ENCODE measurements at places on chromosomes 11 and 22.
A peak's percentile ranks its signal among the peaks of the same experiment; 100 is the strongest.

GRCh38 chr22:17172029-17172833, 13.2 kb upstream of the HDHD5 start:
- no peak for DNase-seq

DNA sequence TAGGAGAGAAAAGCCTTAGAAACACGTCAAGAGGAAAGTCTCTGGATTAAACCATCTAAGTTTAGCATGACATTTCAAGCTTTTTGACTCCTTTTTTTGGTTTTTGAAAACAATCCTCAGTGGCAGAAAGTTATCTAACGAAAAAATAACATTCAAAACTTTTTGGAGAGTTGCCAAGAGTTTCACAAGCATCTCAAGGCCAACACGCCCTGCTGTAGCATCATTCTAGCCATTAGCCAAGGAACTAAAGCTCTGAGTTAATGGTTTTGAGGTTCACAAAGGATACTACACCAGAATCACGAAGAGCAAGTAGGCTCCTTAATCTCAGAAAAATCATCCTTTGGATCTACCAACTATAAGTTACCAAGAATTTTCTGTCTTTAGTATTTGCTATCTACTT, 94.8 kb downstream of the PICALM start:
- DNase-seq, result no peak

DNA sequence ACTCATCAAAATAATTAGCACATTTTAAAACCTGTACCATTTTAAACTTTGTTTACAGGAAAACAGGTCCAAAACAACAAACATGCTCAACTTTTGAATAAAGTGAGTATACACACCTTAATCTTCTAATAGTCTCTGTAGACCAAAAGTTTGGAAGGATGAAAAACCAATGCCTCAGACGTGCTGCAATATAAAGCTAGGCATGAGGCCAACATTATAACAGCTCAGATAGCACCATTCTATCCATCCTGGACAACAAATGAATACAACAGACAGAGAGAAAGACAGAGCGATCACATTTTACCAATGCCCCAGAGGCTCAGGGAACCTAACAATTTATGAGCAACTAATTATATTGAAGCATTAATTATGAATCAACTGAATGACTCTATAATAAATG, 77.0 kb downstream of the PAK1 start:
- DNase-seq, result no peak

- no peak for DNase-seq
Measured at GRCh38 chr11:126704096-126704495, 296.5 kb downstream of the KIRREL3 start.

DNA sequence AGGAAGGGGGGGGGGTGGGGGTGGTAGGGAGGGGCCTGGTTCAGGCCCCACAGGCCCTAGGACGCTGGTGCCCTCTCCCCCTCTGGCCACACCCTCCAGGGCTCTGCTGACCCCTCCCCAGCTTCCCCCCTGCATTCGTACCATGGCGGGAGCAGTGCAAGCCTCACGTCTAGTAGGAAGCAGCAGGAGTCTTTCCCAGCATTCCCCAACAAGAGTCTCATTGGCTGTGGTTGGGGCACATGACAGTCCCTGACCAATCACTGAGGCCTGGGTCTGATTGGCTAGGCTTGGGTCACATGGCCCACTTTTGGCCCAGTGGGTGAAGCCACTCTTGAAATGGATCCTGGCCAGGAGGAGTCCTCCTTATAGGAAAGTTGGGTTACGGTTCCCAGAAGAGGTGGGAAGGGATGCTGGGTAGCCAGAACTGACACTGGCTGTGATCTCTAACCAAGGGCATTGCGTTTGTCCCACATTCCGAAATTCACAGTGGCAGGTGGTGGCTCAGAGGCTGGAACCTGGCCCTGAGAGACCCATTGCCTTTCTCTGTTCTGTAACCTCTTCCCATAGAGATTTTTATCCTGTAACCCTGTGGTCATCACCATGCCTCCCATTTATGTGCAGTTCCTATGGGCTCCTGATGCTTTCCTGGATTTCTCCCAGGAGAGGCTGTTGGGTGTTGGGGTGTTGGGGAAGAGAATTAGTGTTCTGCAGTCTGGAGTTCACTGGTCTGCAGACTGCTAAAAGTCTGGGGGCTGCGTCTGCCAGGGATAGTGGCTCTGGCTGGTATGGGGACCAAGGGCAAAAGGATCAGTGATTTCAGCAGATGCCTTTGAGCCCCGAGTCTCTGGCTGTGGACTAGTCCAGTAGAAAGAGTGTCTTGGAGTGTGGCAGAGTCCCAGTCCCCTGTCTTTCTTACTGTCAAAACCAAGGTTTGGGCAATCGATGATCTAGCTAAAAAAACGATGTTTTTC, 58.9 kb upstream of the MYEOV start:
- DNase-seq, result no peak

GRCh38 chr11:45993531-45994001, 71.1 kb downstream of the LARGE2 start:
- DNase-seq, result no peak

GRCh38 chr22:48942698-48943566, 884.7 kb downstream of the BRD1 start:
- DNase-seq, result no peak

GRCh38 chr22:19728836-19729235, 5.5 kb downstream of the GP1BB start:
- no peak for DNase-seq

- DNase-seq, result no peak
Measured at GRCh38 chr11:124612567-124613246, 1.5 kb downstream of the PANX3 start.

- DNase-seq, result peak; percentile 41
Measured at GRCh38 chr22:44550711-44551491, 52.9 kb upstream of the RTL6 start.
